Peyer's patch (tissue), 4 donors: ENCODE measurements at places on chromosomes 3 and 15. TPM values are rescaled to one million over a fixed set of nuclear protein-coding genes. Genes with fewer than 3 reads are reported as not detected.

PDCD6IP gene
- total RNA-seq, result 130 TPM

CEMIP gene
- 0.83 TPM for total RNA-seq

PLA2G4E gene
- total RNA-seq, result not detected

ANKRD63 gene
- not detected for total RNA-seq

LRRC49 gene
- total RNA-seq, result 6.0 TPM

TMCO5A gene
- not detected for total RNA-seq

VGLL3 gene
- 1.1 TPM for total RNA-seq
